ENCODE measurements at places on chromosomes 2 and 18.

- no peak for DNase-seq
Observed at GRCh38 chr2:240605867-240606743, 19.2 kb upstream of the GPR35 start.

- no peak for DNase-seq
Observed at GRCh38 chr2:131031875-131032274, 61.4 kb downstream of the FAM168B start.

DNA sequence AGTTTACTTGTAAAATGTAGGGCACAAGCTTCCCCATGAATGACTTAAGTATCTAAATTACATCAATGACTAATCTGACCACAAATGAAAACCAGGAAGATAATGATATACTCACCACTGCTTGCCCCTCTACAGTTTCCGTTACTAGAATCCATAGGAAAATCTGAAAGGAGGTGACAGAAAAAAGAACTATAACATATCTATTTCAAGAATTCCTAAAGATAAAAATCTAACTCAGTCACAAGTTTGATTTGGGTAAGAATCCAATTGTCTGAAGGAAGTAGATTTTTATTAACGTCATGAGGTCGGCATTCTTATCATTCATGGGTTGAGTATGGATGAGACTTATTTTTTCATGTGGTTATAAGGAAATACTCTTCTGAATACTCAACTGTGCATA lies 7.8 kb downstream of the FRZB start:
- no peak for DNase-seq

DNA sequence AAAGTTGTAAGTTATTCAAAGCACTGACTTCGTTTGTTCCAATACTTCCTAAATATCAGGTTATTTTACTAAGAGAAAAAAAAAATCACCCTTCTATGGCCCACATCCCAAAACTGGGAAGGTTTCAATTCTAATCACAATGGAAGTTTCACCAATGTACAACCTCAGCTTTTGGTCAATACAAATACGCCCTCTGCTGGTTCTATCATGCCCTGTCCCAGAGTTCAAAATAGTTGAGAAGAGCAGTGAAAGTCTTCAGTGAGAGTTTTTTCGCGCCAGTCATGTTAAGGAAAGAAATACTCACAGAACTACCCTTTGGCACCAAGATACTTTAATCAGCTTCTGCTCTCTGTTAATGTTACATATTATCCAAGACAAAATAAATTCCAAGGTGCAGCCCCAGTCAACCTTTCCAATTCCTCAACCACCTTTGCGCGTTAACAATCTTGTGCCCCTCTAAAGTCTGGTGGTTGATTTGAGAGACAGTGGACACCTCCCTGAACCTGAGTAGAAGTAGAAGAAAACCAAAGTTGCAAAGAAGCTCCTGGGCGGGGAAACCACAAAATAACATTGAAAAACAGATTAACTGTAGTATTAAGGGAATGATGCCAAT lies 59.9 kb downstream of the SUMO1 start:
- peak; percentile 17 for DNase-seq

GRCh38 chr2:228533156-228533555 lies 351.7 kb upstream of the SPHKAP start:
- DNase-seq = no peak

GRCh38 chr2:215652388-215652787 lies 216.5 kb upstream of the FN1 start:
- DNase-seq = no peak

DNA sequence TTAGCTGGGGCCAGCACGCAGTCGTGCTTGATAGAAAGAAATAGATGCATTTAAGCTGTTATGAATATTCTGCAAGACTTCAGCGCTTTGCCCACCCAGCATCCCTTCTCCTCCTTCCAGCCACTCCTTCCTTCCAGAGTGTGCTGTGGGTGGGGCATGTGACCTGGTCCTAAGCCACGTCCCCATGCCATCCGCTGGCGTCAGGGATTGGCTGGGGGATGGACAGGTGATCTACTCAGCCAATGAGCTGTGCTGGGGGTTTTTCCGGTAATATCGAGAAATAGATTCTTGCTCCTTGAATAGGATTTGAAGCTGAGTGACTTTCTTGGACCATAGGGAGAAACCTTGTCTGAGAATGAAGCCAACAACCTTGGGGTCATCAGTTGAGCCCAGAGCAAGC lies 4.8 kb upstream of the ZAP70 start:
- no peak for DNase-seq

DNA sequence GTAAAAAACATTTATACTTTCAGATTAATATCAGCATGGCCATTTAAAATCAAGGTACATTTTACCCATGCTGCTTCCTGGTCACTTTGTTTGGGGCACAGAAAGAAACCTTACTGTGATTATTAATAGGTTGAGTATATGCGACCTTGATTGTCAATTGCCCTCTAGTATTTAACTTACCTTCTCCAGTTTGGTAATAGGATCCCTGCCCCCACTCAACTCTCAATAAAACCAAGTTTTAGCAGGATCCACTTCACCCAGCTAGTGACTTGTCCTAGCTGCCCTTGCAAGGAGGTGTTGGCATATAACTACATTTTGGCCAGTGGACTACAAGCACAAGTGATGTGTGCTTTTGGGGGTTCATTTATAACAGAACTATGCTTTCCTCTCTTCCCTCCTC lies 34.3 kb downstream of the FANCL start:
- no peak for DNase-seq

DNA sequence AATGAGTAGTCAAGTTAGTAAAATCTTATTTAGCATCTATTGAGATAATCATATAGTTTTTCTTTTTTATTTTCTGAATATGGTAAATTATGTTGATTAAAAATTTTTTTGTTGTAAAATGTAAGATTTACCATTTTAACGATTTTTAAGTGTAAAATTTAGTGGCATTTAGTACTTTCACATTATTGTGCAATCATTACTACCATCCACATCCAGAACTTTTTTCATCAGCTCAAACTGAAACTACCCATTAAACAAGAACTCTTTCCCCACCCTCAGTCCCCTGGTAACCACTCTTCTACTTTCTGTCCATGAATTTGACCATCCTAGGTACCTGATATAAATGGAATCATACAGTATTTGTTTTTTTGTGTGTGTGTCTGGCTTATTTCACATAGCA lies 11.1 kb downstream of the RAB3GAP1 start:
- DNase-seq = no peak
